Stomach (tissue), 19 donors: ENCODE measurements at places on chromosomes 3 and 15.
A peak's percentile ranks its signal among the peaks of the same experiment; 100 is the strongest.

GRCh38 chr3:87047852-87048251 lies 56.9 kb upstream of the VGLL3 start:
- no peaks in the 10 kb centered on the region for H3K27me3 ChIP-seq
- DNase-seq, result peak; percentile 15
- no peaks in the 10 kb centered on the region for H3K4me1 ChIP-seq
- no peaks in the 10 kb centered on the region for H3K36me3 ChIP-seq
- H3K27ac ChIP-seq, result no peak overlapping the region

GRCh38 chr3:154235330-154235729 lies 89.0 kb downstream of the DHX36 start:
- H3K4me3 ChIP-seq, result no peak overlapping the region
- H3K27ac ChIP-seq, result no peak overlapping the region
- H3K27me3 ChIP-seq, result no peaks in the 10 kb centered on the region
- peaks cover 15% of the 10 kb centered on the region for H3K36me3 ChIP-seq

DNA sequence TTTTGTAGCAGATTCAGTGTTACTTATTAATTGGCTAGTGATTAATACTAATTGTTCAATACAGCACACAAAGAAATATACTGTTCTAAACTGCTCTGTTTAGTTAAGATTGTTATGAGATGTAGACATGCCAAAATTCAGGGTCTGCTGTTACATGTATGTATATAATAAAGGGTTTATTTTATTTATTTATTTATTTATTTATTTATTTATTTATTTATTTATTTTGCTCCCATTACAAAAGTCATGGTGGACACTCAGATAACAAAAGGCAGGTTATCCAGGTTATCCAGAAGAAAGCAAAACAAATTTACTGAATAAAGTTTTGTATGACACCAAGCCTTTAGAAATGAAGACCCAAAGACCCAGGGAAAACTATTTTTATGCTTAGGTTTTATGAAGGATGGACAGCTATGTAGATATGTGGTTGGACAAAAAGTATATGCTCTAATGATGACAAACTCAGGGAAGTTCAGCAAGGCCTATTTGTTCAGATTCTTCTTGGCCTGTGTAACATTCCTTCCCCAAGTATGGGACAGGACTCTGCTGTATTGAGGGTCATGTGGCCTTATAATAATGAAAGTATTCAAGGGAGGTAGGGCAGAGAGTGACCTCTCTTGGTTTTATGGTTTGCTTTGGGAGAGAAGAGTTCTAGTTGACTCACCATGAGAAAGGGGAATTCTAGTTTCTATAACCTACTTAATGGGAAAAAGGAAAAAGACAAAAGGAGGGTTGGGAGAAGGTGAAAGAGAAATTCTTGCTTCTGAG lies 1056.8 kb downstream of the ROBO2 start:
- DNase-seq, result no peak
- no peak overlapping the region for H3K4me3 ChIP-seq
- no peak overlapping the region for H3K27ac ChIP-seq
- H3K36me3 ChIP-seq, result no peaks in the 10 kb centered on the region
- no peaks in the 10 kb centered on the region for H3K27me3 ChIP-seq

GRCh38 chr3:122982216-122983185 lies 45.1 kb downstream of the SEMA5B start:
- H3K27ac ChIP-seq, result no peak overlapping the region
- no peaks in the 10 kb centered on the region for H3K36me3 ChIP-seq
- no peak overlapping the region for H3K4me3 ChIP-seq
- H3K4me1 ChIP-seq, result peaks cover 16% of the 10 kb centered on the region

DNA sequence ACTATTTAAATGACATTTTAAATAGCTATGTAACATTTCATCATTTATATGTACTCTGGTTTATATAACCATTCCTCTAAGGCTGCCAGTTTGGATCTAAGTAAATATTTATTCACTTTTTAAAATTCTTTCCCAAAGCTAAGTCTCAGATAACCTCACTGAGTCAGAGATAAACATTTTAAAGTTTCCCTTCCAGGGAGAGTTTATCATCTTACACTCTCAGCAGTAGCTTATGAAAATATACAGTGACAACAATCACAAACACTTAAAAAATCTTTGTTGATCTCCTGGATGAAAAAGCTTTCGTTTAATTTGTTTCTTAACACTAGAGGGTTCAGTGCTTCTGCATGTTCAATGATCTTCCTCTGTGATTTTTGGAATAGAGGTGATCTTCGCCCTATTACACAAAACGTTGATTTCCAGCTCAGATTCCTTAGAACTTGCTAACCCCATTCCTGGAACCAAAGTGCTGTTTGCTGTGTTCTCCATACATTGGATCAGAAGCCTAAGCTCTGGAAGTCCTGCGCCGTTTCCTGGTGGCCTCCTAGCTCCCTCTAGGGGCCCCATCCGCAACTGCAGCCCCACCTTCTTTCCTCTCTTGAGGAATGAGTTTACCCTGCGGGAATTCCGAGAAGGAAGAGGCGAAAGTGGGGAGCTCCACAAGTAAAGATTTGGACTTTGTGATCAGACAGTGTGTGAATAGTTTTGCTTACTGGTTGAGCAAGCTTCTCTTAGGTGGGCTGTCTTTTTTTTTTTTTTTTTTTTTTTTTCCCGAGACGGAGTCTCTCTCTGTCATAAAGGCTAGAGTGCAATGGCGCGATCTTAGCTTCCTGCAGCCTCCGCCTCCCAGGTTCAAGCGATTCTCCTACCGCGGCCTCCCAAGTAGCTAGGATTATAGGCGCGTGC lies 29.3 kb upstream of the SACM1L start:
- no peak overlapping the region for H3K4me3 ChIP-seq
- H3K36me3 ChIP-seq, result no peaks in the 10 kb centered on the region
- H3K27ac ChIP-seq, result peak overlapping the region; percentile 12
- H3K27me3 ChIP-seq, result no peaks in the 10 kb centered on the region
- peak; percentile 84 for DNase-seq

DNA sequence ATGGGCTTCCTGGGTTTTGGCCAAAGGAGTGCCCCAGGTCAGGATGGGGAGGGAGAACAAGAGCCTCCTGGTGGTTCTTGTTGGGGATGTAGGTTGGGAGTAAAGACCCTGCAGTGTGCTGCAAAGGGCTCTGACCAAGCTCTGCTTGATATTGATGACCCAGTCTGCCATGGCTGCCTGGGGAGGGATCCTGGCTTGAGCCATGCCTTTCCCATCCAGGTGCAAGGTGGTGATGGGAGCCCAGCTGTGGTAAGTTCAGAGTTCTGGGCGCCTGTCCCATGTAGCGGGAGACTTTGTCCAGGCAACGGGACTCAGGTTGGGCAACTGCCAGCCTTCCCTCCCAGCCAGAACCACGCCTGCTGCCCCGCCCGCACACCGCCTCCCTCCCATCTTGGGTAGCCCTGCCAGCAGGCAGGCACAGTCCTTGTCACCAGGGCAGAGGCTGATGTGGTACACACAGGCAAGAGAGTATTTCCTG lies 2.6 kb downstream of the GNAI2 start:
- peaks cover 89% of the 10 kb centered on the region for H3K4me1 ChIP-seq
- peak overlapping the region; percentile 86 for H3K4me3 ChIP-seq
- H3K27me3 ChIP-seq, result no peaks in the 10 kb centered on the region

DNA sequence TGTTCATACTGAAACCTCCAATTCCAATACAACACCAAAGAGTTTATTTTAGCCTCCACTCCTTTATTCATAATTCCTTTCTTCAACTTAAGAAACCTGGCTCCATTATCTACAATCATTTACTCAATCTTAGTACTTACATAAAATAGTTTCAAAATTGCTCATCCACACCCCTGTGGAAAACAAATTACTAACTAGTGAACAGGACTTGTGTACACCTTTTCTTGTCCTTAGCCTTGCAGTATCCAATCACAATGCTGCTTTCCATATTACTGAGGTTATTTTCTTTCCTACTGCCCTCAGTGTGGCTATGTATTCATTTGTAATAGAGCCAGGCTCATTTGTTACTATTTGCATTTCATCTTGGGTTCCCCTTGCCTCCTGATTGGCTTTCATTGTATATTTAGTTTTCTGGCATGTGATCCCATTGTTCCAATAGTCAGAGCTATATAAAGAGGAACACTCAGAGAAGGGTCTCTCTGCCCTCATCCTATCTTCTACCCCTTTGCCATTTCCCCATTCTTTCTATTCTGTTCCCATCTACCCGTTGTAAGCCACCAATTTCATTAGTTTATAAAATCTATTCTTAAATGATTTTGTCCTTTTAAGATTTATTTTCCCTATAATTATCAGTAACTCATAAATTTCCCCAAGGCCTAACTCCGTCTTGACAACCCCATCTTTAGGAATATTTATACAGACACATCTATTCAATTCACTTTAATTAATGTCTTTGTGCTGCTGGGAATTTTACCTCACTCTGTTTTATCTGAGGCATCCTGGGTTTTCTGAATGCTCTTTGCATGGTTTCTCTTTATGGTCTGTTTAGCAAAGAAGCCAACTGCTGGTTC lies 67.9 kb upstream of the RBP1 start:
- DNase-seq, result no peak
- H3K36me3 ChIP-seq, result no peaks in the 10 kb centered on the region
- no peak overlapping the region for H3K4me3 ChIP-seq
- no peaks in the 10 kb centered on the region for H3K4me1 ChIP-seq
- H3K27me3 ChIP-seq, result no peaks in the 10 kb centered on the region

GRCh38 chr3:196235452-196236122 lies 19.3 kb downstream of the SLC51A start:
- DNase-seq, result no peak
- no peaks in the 10 kb centered on the region for H3K27me3 ChIP-seq
- H3K27ac ChIP-seq, result no peak overlapping the region
- H3K4me1 ChIP-seq, result no peaks in the 10 kb centered on the region
- no peak overlapping the region for H3K4me3 ChIP-seq

GRCh38 chr3:128317698-128318231 lies 148.9 kb downstream of the DNAJB8 start:
- no peak overlapping the region for H3K27ac ChIP-seq
- H3K4me1 ChIP-seq, result no peaks in the 10 kb centered on the region
- no peak overlapping the region for H3K4me3 ChIP-seq
- DNase-seq, result no peak

- no peaks in the 10 kb centered on the region for H3K27me3 ChIP-seq
- no peak for DNase-seq
- no peaks in the 10 kb centered on the region for H3K36me3 ChIP-seq
- H3K4me3 ChIP-seq, result no peak overlapping the region
- H3K4me1 ChIP-seq, result peaks cover 17% of the 10 kb centered on the region
Measured at GRCh38 chr3:16134173-16134928, 40.1 kb upstream of the GALNT15 start.

GRCh38 chr3:156859578-156859977 lies 33.4 kb downstream of the LEKR1 start:
- H3K4me1 ChIP-seq, result no peaks in the 10 kb centered on the region
- H3K4me3 ChIP-seq, result no peak overlapping the region
- no peaks in the 10 kb centered on the region for H3K36me3 ChIP-seq
- H3K27me3 ChIP-seq, result no peaks in the 10 kb centered on the region
- H3K27ac ChIP-seq, result no peak overlapping the region
- no peak for DNase-seq

- DNase-seq, result peak; percentile 86
- H3K4me3 ChIP-seq, result no peak overlapping the region
- no peaks in the 10 kb centered on the region for H3K36me3 ChIP-seq
- H3K27me3 ChIP-seq, result no peaks in the 10 kb centered on the region
- H3K4me1 ChIP-seq, result peaks cover 17% of the 10 kb centered on the region
Measured at GRCh38 chr15:71448688-71449114, 333.4 kb downstream of the THSD4 start.

- peaks cover 20% of the 10 kb centered on the region for H3K4me1 ChIP-seq
- no peaks in the 10 kb centered on the region for H3K27me3 ChIP-seq
- no peak for DNase-seq
- peak overlapping the region; percentile 50 for H3K27ac ChIP-seq
- H3K4me3 ChIP-seq, result peak overlapping the region; percentile 38
Measured at GRCh38 chr15:67968564-67968963, 85.6 kb upstream of the PIAS1 start.

DNA sequence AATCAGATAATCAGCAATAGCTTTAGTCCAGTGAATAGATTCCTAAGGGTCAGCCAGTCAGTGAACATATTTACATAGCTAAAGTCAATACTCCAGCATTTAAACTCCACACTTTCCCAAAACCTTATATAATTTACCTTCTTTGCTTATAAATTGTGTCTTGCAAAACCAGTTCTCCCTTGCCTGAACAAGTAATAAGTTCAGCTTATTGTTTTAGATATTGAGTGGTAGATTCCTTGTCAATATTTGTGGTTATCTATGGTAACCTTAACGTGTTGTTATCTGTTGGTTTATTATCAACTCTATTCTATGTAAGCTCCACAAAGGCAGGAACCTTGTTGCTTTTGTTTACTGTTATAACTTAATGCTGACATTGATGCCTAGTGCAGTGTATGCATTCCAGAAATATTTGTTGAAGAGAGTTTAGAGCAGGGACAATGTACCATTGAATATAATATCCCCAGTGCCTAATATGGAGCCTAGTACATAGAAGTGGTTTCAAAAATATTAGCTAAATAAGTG lies 24.0 kb downstream of the PLSCR5 start:
- H3K27ac ChIP-seq, result no peak overlapping the region
- H3K27me3 ChIP-seq, result no peaks in the 10 kb centered on the region
- H3K36me3 ChIP-seq, result no peaks in the 10 kb centered on the region
- H3K4me3 ChIP-seq, result no peak overlapping the region

DNA sequence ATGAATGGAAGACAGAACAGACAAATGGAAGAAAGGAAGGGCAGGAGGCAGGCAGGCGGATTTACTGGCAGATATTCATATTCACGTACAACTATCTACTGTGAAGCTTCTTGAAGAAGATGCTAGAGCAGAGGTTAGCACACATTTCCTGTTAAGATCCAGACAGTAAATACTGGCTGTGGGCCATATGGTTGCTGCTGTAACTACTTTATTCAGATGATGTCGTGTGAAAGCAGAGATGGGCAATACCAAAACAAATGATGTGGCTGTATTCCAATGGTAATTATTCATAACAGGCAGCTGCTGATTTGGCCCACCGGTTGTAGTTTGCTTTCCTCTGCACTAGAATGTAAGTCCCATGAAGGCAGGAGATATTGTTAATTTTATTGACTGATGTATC lies 115.7 kb upstream of the PRTG start:
- H3K36me3 ChIP-seq, result peaks cover 80% of the 10 kb centered on the region
- H3K27me3 ChIP-seq, result no peaks in the 10 kb centered on the region
- DNase-seq, result no peak
- H3K4me1 ChIP-seq, result no peaks in the 10 kb centered on the region
- no peak overlapping the region for H3K4me3 ChIP-seq

- no peaks in the 10 kb centered on the region for H3K36me3 ChIP-seq
- no peak overlapping the region for H3K27ac ChIP-seq
- no peaks in the 10 kb centered on the region for H3K27me3 ChIP-seq
Measured at GRCh38 chr3:118635711-118636110, 398.9 kb downstream of the IGSF11 start.

DNA sequence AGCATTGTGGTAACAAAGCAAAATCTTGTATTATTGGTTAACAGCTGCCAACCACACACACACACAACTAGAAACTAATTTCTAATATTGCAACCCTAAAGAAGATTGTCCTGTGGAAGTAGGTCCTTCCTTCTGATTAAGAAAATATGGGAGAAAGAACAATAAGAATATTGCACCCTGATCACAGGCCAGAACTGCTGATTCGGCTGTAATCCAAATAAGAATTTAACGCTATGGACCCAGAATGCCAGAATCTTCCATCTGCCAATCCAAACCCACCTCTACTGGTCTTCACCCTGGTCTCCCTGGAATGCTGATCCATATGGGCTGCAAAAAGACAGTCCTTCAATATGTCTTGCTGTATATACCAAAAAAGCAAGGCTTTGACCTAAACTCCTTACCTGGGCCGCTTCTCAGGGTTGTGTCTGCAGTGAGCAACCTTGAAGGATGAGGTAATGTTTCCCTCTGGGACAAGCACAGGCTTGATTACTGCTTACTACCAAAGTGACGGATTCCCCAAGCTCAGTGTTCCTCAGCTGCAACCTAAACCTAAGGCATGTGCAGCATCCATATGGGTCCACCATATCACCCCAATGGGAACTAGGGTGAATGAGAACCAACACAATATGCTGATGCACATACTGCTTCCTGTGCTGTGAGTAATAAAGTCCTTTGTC lies 8.0 kb downstream of the CCDC14 start:
- no peaks in the 10 kb centered on the region for H3K4me1 ChIP-seq
- H3K36me3 ChIP-seq, result peaks cover 28% of the 10 kb centered on the region
- H3K27me3 ChIP-seq, result no peaks in the 10 kb centered on the region
- no peak overlapping the region for H3K4me3 ChIP-seq
- H3K27ac ChIP-seq, result no peak overlapping the region
